Glutamatergic neuron (in vitro differentiated cells): ENCODE measurements at places on chromosomes 3 and 15. TPM values are rescaled to one million over a fixed set of nuclear protein-coding genes. Genes with fewer than 3 reads are reported as not detected.

Gene ZNF592
- total RNA-seq: 42.3 TPM

Gene MOBP
- not detected for total RNA-seq

Gene LRRIQ4
- total RNA-seq: 0.29 TPM

Gene FGD5
- 3.1 TPM for total RNA-seq

Gene VILL
- total RNA-seq: 3.2 TPM

Gene MLF1
- total RNA-seq: 16.8 TPM

Gene SRP14
- 246 TPM for total RNA-seq

Gene CHRD
- total RNA-seq: 47.1 TPM

Gene RPUSD3
- total RNA-seq: 81.7 TPM

Gene THRB
- 0.56 TPM for total RNA-seq

Gene PEX5L
- 41.0 TPM for total RNA-seq

GRCh38 chr3:190175490-190175889 lies 54.8 kb upstream of the P3H2 start:
- no peak for DNase-seq
- no peaks in the 10 kb centered on the region for H3K27me3 ChIP-seq
- no peaks in the 10 kb centered on the region for H3K4me1 ChIP-seq
- H3K27ac ChIP-seq: no peak overlapping the region

DNA sequence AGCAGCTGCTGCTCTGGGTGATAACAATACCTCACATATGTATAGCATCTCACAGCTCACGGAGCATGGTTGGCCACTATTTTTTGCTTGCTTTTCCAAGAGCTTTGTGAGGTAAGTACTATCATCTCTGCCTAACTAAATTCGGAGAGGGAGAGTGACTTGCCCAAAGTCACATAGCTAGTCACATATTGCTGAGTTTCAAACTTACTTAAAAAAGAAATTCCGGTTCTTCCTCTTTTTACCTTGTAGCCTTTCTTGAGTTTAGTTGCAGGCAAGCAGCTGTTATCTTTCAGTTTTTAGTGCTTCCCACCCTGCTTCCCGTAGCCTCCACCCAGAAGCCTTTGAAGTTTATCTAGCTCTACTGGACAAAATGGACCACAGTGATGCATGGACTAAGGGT lies 309.2 kb downstream of the PDCD6IP start:
- no peak for DNase-seq
- H3K4me3 ChIP-seq: no peak overlapping the region
- peaks cover 2% of the 10 kb centered on the region for H3K27me3 ChIP-seq
- peaks cover 4% of the 10 kb centered on the region for H3K36me3 ChIP-seq
- no peaks in the 10 kb centered on the region for H3K4me1 ChIP-seq

GRCh38 chr3:72597756-72598195 lies 250.5 kb downstream of the SHQ1 start:
- H3K4me3 ChIP-seq: no peak overlapping the region
- peaks cover 19% of the 10 kb centered on the region for H3K4me1 ChIP-seq
- H3K27ac ChIP-seq: no peak overlapping the region
- no peak for DNase-seq
- H3K27me3 ChIP-seq: no peaks in the 10 kb centered on the region

GRCh38 chr3:47083786-47084185 lies 80.1 kb downstream of the SETD2 start:
- DNase-seq: no peak
- H3K4me1 ChIP-seq: no peaks in the 10 kb centered on the region
- H3K4me3 ChIP-seq: no peak overlapping the region
- no peaks in the 10 kb centered on the region for H3K36me3 ChIP-seq

GRCh38 chr3:24832891-24833290 lies 338.2 kb upstream of the THRB start:
- peaks cover 10% of the 10 kb centered on the region for H3K27me3 ChIP-seq
- H3K27ac ChIP-seq: no peak overlapping the region
- no peak overlapping the region for H3K4me3 ChIP-seq
- H3K4me1 ChIP-seq: peaks cover 9% of the 10 kb centered on the region
- H3K36me3 ChIP-seq: no peaks in the 10 kb centered on the region

GRCh38 chr3:31278532-31278931 lies 254.2 kb upstream of the STT3B start:
- DNase-seq: no peak
- no peak overlapping the region for H3K27ac ChIP-seq
- no peaks in the 10 kb centered on the region for H3K4me1 ChIP-seq
- no peaks in the 10 kb centered on the region for H3K27me3 ChIP-seq
- H3K36me3 ChIP-seq: no peaks in the 10 kb centered on the region

DNA sequence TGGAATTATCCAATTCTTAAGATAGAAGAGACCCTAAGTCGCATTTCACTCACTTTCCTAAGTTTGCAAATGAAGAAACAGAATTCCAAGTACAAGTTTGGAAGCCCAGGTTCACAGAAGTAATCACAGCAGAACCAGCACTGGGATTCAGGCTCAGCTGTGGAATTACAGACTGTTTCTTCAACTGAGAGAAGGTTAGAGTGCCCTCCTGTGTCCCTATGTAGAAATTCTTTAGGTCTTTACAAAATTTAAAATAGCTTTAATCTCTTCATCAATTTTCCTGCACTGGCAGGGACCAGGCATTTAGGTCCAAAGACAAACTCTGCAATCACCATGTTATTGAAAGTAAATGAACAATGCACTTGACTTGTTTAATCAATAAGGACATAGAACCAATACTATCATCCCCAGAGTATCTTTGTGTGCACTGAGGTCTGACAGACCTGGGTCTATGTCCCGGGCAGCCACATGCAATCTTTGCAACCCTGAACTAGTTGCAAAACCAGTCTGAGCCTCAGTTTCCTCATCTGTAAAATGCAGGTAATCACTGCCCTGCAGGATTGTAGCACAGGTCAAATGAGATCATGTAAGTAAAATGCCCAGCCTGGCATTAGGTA lies 96.3 kb upstream of the ZBED2 start:
- no peak overlapping the region for H3K4me3 ChIP-seq
- no peak overlapping the region for H3K27ac ChIP-seq
- peaks cover 11% of the 10 kb centered on the region for H3K4me1 ChIP-seq
- no peaks in the 10 kb centered on the region for H3K27me3 ChIP-seq

DNA sequence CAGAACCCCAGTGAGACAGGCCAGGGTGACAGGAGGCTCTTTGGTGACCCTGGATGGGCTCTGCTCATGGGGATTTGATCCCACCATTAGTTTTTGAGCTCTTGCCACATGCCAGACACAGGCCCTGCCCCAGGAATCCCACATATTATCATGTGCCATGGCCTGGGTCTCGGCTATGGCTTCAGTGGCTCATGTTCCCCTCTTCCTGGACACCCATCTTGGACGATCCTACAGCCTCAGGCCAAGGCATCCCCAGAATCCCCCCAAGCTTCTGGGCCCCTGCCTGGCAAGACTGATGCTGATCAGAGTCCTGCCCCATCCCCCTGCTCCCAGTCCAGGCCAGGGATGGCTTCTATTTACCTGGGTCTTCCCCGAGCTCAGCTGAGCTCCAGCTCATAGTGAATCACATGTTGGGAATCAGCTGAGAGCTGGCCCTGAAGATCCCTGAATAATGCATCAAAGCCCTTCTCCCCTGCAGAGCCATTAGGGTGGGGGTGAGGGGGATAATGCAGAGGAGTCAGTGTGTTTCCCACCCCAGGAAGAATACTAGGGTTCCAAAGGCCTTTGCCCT lies 50.9 kb upstream of the CHRNB4 start:
- H3K27me3 ChIP-seq: peaks cover 14% of the 10 kb centered on the region
- no peak overlapping the region for H3K4me3 ChIP-seq
- peaks cover 7% of the 10 kb centered on the region for H3K4me1 ChIP-seq
- no peak for DNase-seq
- no peak overlapping the region for H3K27ac ChIP-seq
- peaks cover 4% of the 10 kb centered on the region for H3K36me3 ChIP-seq

DNA sequence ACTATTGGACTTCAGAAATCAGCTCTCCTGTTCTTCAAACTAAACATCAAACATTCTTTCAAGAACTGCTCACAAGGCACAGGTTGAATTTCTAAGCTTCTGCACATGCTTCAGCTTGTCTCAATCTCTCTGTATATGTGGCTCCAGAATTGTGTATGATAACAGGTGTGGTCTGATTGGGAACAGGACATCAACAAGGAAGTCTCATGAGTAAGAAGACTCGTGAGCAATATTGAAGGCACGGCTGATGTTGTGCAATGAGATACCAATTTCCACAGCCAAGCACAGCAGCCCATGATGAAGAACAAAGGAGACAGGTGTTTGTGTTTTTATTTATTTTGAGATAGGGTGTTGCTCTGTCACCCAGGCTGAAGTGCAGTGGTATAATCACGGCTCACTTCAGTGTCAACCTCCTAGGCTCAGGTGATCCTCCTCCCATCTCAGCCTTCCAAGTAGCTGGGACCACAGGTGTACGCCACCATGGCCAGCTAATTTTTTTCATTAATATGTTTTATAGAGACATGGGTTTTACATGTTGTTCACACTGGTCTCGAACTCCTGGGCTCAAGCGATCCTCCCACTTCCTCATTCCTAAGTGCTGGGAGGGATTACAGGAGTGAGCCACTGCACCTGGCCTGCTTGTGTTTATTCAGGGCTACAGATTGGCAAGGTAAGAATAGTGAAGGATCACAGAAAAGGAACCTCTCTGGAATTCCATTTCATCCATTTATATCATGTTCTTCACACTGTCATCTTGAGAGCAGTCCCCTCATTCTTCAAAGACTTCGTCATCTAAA lies 32.2 kb upstream of the ABHD17C start:
- no peaks in the 10 kb centered on the region for H3K27me3 ChIP-seq
- H3K36me3 ChIP-seq: no peaks in the 10 kb centered on the region
- H3K27ac ChIP-seq: no peak overlapping the region
- H3K4me1 ChIP-seq: no peaks in the 10 kb centered on the region
- DNase-seq: no peak

DNA sequence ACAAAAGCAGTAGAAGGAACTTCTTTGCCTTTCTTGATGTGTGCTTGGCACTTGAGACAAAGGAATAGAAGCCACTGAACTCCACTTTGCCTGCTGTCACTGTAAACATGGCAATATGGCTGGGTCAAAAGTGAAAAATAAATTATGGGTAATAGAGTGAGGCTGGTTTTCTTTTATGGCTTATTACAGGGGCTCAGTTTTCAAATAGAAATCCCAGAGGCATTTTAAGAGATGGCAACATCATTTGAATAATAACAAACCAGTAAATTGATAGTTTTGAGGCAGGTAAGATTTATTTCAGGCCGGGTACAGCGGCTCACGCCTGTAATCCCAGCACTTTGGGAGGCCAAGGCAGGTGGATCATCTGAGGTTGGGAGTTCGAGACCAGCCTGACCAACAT lies 2.8 kb downstream of the C3orf52 start:
- no peaks in the 10 kb centered on the region for H3K36me3 ChIP-seq
- DNase-seq: no peak
- peaks cover 12% of the 10 kb centered on the region for H3K4me1 ChIP-seq

GRCh38 chr3:130354430-130354829 lies 9.0 kb downstream of the COL6A5 start:
- no peak overlapping the region for H3K4me3 ChIP-seq
- DNase-seq: no peak

- H3K4me3 ChIP-seq: no peak overlapping the region
- peaks cover 3% of the 10 kb centered on the region for H3K27me3 ChIP-seq
- no peak for DNase-seq
- no peaks in the 10 kb centered on the region for H3K4me1 ChIP-seq
Measured at GRCh38 chr3:40690749-40691451, 166.1 kb downstream of the ZNF621 start.

- peaks cover 14% of the 10 kb centered on the region for H3K36me3 ChIP-seq
- no peak overlapping the region for H3K27ac ChIP-seq
- no peak overlapping the region for H3K4me3 ChIP-seq
Measured at GRCh38 chr15:29420188-29420587, 150.6 kb upstream of the NSMCE3 start.
